ENCODE measurements at places on chromosomes 1 and 21. TPM values are rescaled to one million over a fixed set of nuclear protein-coding genes. Genes with fewer than 3 reads are reported as not detected.

The TRIM63 gene
- total RNA-seq: 5.7 TPM

GRCh38 chr1:110339407-110340206, 430 bp downstream of the RBM15 start:
- peaks cover 30% of the 10 kb centered on the region for H3K4me1 ChIP-seq
- peak; percentile 83 for DNase-seq
- H3K36me3 ChIP-seq: no peaks in the 10 kb centered on the region
- H3K4me3 ChIP-seq: peak overlapping the region; percentile 52

DNA sequence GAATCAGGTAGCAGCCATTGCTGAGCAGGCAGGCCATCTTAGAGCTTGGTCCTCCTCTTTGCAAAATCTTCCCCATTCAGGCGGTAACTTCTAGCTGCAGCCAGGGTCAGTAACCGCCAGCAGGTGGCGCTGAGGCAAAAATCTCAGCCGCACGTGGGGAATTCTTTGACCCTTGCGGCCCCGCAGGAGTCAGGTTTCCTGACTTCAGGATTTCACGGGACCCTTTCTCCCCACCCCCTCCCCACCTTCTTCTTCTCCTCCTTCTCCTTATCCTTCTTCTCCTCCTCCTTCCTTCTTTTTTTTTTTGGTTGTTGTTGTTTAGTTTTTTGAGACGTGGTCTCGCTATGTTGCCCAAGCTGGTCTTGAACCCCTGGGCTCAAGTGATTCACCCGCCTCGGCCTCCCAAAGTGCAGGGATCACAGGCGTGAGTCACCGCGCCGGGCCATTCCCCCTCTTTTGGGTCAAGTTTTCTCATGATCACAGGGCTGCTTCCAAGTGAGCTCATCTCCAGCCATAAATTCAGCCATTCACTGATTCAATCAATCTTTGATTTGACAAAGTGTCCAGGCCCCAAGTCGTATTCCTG, 33.4 kb upstream of the TENT5B start:
- no peaks in the 10 kb centered on the region for H3K36me3 ChIP-seq
- no peak overlapping the region for H3K4me3 ChIP-seq
- H3K4me1 ChIP-seq: no peaks in the 10 kb centered on the region
- DNase-seq: peak; percentile 76

The PTGFR gene
- 4.8 TPM for total RNA-seq

DNA sequence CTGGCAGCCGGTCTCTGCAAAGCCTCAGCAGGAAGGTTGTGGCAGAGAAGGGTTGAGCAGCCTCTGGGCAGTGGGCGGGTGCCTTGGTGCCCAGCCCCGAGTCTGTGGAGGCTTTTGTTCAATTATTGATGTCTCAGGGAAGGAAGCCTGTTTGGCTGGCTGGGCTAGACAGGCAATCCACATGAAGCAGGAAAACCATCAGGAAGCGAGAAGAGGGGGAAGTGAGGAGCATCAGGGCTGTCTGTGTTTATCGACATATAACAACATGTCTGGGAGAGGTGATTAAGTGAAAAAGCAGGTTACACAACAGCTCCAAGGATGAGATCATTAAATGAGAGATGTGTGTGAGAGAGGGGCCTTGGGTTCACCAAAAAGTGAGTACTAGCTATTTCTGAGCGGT, 105.4 kb downstream of the UBE2U start:
- DNase-seq: no peak
- no peaks in the 10 kb centered on the region for H3K36me3 ChIP-seq
- H3K4me1 ChIP-seq: no peaks in the 10 kb centered on the region
- no peaks in the 10 kb centered on the region for H3K27me3 ChIP-seq

DNA sequence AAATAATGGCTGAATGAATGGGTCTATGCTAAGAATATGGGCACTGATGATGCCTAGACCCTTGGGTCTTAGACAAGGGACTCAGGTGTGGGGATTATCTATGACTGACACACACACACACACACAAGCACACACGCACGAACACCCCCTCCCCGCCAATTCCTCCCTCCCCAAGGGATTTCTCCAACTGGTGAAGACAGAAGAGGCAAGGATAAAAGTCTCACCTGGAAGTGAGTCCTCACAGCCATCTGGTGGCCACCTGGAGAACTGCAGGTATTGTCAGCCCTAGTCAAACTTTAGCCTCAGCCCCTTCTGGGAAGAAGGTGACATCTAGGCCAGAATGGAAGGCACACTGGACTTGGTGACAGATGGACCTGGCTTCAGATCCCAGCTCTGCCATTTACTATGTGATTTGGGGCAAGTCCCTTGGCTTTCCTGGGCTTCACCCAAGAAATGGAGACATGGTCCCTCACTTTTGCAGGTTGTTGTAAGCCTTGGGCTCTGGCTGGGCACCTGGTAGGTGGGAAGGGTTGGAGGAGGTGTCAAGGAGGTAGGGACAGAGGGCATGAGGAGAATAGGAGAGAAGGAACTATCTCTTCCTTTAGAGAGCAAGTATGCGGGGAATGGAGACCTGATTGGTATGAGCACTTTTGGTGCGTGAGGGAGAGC, 4.0 kb upstream of the GPR3 start:
- no peaks in the 10 kb centered on the region for H3K36me3 ChIP-seq
- H3K4me1 ChIP-seq: peaks cover 8% of the 10 kb centered on the region
- peak; percentile 84 for DNase-seq

GRCh38 chr1:92623187-92623778, 136.6 kb upstream of the GFI1 start:
- H3K27me3 ChIP-seq: no peaks in the 10 kb centered on the region
- no peak for DNase-seq
- no peaks in the 10 kb centered on the region for H3K36me3 ChIP-seq
- no peak overlapping the region for H3K27ac ChIP-seq
- H3K4me3 ChIP-seq: no peak overlapping the region
- H3K4me1 ChIP-seq: no peaks in the 10 kb centered on the region

DNA sequence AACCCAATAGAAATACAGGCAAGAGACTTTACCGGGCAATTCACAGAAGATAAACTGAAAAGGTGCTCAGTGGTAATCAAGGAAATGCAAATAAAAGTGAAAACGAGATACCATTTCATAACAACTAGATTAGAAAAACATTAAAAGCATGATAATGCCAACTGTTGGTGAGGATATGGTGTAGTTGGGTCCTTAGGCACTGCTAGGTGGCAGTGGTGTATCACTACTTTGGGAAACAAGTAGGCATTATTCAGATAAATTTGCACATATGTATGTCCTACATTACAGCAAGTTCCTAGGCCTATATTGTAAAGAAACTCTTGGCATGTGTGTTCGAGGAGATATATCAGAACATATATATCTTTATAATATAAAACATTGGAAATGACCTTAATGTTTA, 31.0 kb downstream of the AZIN2 start:
- no peak for DNase-seq
- H3K27ac ChIP-seq: no peak overlapping the region
- no peaks in the 10 kb centered on the region for H3K36me3 ChIP-seq
- H3K27me3 ChIP-seq: no peaks in the 10 kb centered on the region

DNA sequence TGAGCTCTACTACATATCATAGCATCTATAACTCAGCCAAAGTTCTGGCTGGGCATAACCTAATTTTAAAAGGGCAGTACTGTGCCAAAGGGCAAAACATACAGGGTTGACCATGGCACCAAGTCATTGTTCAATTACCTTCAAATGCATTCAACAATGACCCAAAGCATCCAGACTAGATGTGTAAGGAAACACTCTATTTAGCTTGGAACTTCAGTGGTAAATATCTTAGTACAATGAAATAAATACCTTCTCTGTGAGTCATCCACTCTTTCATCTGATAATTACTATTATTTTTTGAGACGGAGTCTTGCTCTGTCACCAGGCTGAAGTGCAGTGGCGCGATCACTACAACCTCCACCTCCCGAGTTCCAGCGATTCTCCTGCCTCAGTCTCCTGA, 70.0 kb downstream of the NVL start:
- no peak for DNase-seq
- no peak overlapping the region for H3K27ac ChIP-seq
- H3K4me3 ChIP-seq: no peak overlapping the region
- H3K27me3 ChIP-seq: no peaks in the 10 kb centered on the region
- no peaks in the 10 kb centered on the region for H3K36me3 ChIP-seq

- H3K27me3 ChIP-seq: no peaks in the 10 kb centered on the region
- H3K4me3 ChIP-seq: no peak overlapping the region
- no peaks in the 10 kb centered on the region for H3K4me1 ChIP-seq
- peak overlapping the region; percentile 36 for H3K27ac ChIP-seq
Observed at GRCh38 chr1:116404699-116405098, 31.7 kb downstream of the ATP1A1 start.

DNA sequence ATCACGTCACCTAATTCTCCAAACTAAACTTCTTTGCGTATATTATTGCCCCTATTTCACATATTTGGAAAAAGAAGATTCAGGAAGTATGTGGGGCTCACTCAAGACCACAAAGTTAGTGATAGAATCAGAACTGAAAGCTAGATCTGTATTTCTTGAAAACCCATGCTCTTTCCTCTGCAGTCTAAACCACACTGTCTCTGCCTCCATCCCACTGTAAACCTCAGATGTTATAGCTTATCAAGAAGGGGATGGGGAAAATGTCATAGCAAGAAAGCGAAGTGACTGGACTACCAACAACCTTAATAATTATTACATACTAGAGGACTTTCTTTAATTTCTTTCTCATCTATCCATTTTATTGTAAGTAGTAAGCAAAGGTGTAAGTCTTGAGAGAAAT, 257.7 kb upstream of the SGIP1 start:
- H3K4me1 ChIP-seq: peaks cover 9% of the 10 kb centered on the region
- H3K27ac ChIP-seq: no peak overlapping the region
- H3K27me3 ChIP-seq: no peaks in the 10 kb centered on the region

GRCh38 chr1:116572771-116573430, 2.1 kb upstream of the CD58 start:
- no peak overlapping the region for H3K4me3 ChIP-seq
- no peak overlapping the region for H3K27ac ChIP-seq
- peaks cover 10% of the 10 kb centered on the region for H3K4me1 ChIP-seq

GRCh38 chr1:216528816-216529215, 105.6 kb upstream of the USH2A start:
- no peaks in the 10 kb centered on the region for H3K4me1 ChIP-seq
- peak; percentile 7 for DNase-seq
- no peak overlapping the region for H3K27ac ChIP-seq
- no peak overlapping the region for H3K4me3 ChIP-seq
- no peaks in the 10 kb centered on the region for H3K27me3 ChIP-seq
- H3K36me3 ChIP-seq: no peaks in the 10 kb centered on the region

- no peak overlapping the region for H3K4me3 ChIP-seq
- no peaks in the 10 kb centered on the region for H3K36me3 ChIP-seq
- no peaks in the 10 kb centered on the region for H3K4me1 ChIP-seq
- no peak for DNase-seq
Observed at GRCh38 chr1:215166886-215167285, 84.3 kb downstream of the KCNK2 start.

- H3K36me3 ChIP-seq: no peaks in the 10 kb centered on the region
- H3K27ac ChIP-seq: no peak overlapping the region
- H3K4me1 ChIP-seq: peaks cover 14% of the 10 kb centered on the region
Observed at GRCh38 chr21:32455548-32455947, 43.0 kb downstream of the EVA1C start.

GRCh38 chr1:172185996-172186395, 234.5 kb upstream of the C1orf105 start:
- no peaks in the 10 kb centered on the region for H3K27me3 ChIP-seq
- DNase-seq: no peak

The KCNJ15 gene
- 0.43 TPM for total RNA-seq

DNA sequence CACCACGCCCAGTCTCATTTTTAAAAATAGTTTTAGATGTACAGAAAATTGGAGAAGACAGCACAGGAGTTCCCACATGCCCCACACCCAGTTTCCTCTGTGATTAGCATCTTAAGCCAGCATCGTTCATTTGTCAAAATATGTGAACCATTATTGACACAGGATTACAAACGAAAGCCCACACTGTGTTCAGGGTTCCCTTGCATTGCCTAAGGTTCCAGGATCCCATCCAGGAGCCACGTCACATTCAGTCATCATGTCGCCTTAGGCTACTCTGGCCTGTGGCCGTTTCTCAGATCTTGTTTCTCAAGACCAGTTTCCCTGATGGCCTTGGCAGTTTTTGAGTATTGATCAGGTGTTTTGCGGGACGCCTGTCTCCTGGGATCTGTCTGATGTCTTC, 34.7 kb upstream of the TNFRSF1B start:
- no peaks in the 10 kb centered on the region for H3K27me3 ChIP-seq
- DNase-seq: no peak
- H3K36me3 ChIP-seq: no peaks in the 10 kb centered on the region
- H3K27ac ChIP-seq: no peak overlapping the region

The XCL1 gene
- 0.23 TPM for total RNA-seq

GRCh38 chr1:6962478-6962995, 177.3 kb downstream of the CAMTA1 start:
- no peak overlapping the region for H3K4me3 ChIP-seq
- H3K27ac ChIP-seq: no peak overlapping the region

DNA sequence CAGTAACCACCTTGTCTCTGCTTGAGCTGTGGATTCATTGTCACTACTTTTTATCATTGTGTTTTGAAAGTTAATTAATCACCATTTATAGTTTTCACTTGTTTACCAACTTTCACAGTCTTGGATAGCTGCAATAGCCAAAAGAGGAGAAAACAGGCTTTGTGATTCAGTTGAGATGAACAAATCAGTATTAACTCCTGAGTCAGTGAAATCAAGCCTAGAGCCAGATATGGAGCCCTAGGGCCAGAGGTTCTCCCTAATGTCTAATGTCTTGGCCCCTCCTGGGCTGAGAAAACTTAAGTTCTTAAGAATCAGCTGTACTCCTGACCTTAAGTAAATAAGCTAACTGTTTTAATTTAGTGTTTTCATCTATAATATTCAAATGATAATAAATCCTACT, 228.8 kb downstream of the DNM3 start:
- H3K4me1 ChIP-seq: no peaks in the 10 kb centered on the region
- H3K36me3 ChIP-seq: no peaks in the 10 kb centered on the region

DNA sequence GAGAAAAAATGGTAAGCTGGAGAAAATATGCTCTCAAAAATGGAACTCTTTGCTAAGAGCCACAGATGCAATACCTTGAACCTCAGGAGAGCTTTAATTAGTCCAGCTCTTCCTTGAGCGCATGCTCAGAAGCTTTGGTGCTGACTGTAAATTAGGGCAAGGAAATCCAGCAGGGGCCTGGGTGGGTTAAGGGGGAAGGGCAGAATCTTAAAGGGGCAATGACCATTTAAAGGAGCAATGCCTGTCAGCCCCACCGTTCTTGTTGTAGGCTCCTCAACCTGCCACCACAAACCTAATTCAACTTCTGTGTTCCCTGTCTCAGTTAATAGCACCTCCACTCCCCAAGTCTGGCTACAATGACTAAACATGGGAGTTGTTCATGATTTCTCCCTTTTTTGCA, 6.8 kb upstream of the SLC22A15 start:
- H3K4me3 ChIP-seq: no peak overlapping the region
- no peaks in the 10 kb centered on the region for H3K36me3 ChIP-seq
- no peak for DNase-seq
- H3K27me3 ChIP-seq: no peaks in the 10 kb centered on the region
- no peaks in the 10 kb centered on the region for H3K4me1 ChIP-seq
- H3K27ac ChIP-seq: no peak overlapping the region

GRCh38 chr21:28822486-28823335, 170.0 kb downstream of the LTN1 start:
- peak; percentile 49 for DNase-seq
- H3K4me3 ChIP-seq: no peak overlapping the region
- H3K4me1 ChIP-seq: peaks cover 64% of the 10 kb centered on the region
- no peaks in the 10 kb centered on the region for H3K36me3 ChIP-seq
- H3K27ac ChIP-seq: peak overlapping the region; percentile 69
- H3K27me3 ChIP-seq: no peaks in the 10 kb centered on the region

All from hepatocyte (in vitro differentiated cells).